ENCODE measurements at places on chromosomes 1 and 21.

GRCh38 chr21:45318556-45319404 is 31.1 kb upstream of the POFUT2 start:
- no peak for DNase-seq

DNA sequence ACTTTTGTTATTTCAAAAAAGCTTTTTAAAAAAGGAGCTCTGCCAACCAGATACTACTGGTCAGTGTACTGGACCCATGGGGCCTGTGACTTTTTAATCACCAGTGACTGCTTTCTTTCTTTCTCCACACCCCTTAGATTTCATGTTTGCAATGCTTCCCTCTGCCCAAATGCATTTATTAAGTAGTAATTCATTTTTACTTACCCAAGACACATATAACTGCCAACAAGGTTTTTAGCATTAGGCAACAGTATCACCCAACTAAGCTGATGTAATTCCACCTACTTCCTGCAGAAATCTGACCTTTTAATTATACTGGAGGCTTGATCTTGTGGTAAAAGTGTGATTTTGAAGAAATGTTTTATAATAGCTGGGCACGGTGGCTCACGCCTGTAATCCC is 12.5 kb downstream of the MECR start:
- no peak for DNase-seq

DNA sequence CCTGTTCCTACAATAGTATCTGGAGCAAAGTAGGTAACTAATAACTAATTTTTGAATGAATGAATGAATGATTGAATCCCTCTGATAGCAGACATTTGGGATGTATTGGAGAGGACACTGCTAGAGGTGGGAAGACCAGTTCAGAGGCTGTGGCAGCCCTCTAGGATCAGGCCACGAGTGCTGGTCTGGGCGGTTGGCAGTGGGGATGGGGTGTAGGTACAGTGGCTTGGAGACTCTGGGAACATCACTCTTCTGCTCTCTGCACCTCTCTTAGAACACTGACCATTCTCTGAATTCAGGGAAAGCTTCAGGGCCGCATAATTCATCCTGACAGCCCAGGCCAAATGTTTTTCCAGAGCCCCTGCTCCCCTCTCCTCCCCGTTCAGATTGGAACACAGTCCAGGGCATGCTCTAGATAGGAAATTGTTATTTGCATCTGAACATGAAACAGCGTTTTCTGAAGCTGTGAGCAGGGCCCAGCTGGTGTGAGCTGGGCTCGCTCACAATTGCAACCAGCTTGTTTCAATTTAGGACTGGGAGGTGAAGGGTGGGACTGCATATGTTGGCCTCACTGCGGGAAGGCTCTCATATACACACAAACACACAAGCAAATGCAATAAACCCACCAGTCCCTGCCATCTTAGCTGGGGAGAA is 253.1 kb upstream of the USP24 start:
- DNase-seq = no peak

- no peak for DNase-seq
Observed at GRCh38 chr1:209387969-209388329, 195.6 kb upstream of the CAMK1G start.

DNA sequence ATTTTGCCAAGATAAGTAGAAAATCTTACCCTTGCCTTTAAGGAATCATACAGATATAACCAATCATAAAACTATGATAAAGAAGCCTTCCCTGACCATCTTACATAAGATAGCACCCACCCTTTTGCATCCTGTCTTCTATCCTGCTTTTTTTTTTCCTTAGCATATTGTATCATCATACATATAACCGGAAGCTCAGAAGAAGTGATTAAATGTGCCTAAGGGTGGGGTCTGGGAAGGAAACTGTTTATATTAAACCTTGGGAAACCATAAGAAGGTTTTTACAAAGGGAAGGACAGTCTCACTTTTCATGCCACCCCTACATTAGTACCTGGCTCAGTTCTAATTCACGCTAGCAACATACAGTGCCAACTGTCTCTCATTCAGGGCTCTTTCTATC is 66.8 kb downstream of the LUZP1 start:
- DNase-seq = no peak

- DNase-seq = no peak
Observed at GRCh38 chr1:98453066-98453465, 208.5 kb upstream of the SNX7 start.

DNA sequence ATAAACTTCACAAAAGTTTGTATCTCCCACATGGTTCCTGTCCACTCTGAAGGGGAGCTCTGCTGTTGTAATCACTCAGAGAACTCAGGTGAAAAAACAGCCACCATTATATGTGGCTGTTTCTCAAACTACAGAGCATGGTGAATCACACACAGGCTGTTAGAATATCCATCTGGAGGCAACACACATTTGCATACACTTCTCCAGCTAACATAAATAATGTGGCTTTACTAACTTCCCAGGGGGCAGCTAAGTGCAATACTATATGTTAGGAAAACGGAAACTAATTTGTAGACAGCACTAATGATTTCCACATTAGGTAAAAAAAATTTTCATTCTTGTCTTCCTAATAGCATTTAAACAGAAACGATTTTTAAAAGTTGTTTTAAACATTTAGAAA is 49.3 kb downstream of the PTGFR start:
- DNase-seq = no peak

DNA sequence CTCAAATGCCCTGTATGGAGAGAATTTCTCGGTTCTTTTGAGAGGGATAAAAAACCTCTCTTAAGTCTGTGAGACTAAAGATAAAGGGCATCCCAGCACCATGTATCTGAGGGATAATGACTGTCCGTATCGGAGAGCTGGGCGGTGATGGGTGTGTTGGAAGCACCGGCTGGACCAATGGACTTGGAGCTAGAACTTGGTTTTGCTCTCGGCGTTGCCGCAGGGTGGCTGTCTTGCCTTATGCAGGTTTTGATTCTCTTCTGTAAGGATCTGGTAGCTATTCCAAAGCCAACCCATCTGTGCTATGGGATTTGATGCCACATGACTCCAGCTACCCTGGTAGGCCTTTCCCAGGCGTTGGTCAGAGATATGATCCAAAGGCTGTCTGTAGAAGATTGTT is 348.8 kb downstream of the KIF26B start:
- no peak for DNase-seq

GRCh38 chr1:119768778-119769177 is at the start of gene HMGCS2:
Gene HMGCS2, minus strand, starts transcription at chr1:119768905. Its CDS starts 61 bp downstream, at chr1:119768844.
- DNase-seq = no peak

GRCh38 chr21:17257784-17258183 is 255.1 kb upstream of the CXADR start:
- no peak for DNase-seq

GRCh38 chr1:67970088-67970487 is 80.3 kb downstream of the DIRAS3 start:
- no peak for DNase-seq

DNA sequence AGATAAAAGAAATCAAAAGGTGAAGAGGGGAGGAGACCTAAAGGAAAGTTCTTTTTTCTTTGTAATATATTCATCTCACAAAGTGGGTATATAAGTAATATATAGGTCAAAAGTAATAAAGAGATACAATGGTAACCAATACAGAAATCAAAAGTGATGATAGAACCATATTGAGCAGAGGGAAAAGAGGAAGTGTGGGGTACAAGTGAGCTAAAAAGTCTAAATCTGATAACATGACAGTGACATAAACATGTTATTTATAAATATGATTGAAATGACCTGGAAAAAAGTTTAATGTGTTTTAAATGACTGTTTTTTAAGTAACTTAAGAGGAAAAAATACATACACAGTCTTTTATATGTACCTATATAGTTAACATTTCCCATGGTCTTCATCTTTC is 70.5 kb downstream of the MRPL39 start:
- DNase-seq = no peak

DNA sequence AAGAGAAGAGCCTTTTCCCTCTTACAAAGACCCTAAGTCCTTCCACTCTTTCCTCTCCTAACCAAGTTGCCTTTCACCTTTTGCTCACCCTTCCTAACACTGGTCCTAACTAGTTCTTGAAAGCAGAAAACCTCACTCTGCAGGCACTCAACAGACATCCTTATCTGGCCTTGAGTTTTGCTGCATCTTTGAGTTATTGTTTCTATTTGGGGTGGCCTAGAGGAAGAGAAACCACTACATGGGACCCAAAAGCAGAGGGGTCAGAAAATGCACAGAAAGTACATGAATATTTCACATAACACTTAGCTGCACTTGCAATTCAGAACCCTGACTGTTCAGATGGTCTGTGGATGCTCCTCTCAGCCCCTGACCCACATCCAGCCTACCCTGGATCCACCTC is 178.3 kb upstream of the SYT6 start:
- DNase-seq = no peak

- DNase-seq = no peak
Observed at GRCh38 chr1:99992044-99992722, 22.4 kb downstream of the SLC35A3 start.

- DNase-seq = no peak
Observed at GRCh38 chr1:87814573-87814972, 485.9 kb downstream of the LMO4 start.

DNA sequence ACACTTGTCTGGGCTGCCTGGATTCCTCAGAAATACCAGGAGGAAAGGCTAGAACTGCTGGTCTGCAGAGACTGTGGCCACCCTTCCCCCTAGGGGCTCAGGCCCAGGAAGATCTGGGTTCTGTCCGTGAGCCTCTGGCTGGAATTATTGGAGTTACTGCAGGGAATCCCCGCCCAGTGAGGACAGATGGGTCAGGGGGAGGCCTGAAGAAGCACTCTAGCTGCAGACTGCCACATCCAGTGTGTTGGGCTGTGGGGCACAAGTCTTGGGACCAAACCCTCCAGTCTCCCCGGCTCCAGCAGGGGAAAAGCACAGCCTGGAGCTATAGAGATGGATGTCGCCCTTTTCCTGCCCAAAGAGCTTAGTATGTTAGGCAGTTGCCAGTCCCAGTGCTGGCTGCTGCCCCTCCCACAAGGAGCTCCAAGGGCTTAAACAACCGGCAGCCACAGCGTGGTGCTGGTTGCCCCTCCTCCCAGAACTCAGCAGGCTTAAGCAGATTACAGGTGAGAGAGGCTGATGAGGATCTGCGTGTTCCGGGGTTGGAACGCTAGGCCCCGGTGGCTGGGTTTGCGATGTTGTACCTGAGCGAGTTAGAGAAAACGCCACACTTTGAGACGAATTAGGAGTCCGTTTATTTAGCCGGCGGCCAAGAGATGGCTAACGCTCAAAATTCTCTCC is 255.5 kb upstream of the LRRC7 start:
- no peak for DNase-seq

- no peak for DNase-seq
Observed at GRCh38 chr1:78843111-78843510, 163.4 kb downstream of the ADGRL4 start.

GRCh38 chr1:68173283-68173935 is 58.9 kb downstream of the WLS start:
- DNase-seq = no peak

GRCh38 chr21:45363921-45364467 is 41.0 kb upstream of the COL18A1 start:
- DNase-seq = no peak

DNA sequence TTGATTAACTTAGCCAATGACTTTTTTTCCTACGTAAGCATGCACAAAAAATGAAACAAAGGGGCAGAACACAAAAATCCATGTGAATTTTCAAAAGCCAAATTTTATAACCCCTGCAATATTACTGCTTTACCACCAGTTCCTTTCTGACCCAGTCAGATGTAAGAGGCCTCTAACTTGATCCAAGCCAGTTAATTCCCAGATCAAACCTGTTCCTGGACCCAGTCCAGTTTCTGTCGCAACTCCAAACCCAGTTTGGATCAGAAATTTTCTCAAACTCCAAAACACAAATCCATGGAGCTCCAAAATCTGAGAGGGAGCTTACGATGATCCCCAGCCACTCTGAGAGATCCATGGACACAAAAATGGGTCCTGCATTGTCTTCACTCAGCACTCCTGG is 7.8 kb upstream of the ZYG11A start:
- DNase-seq = no peak

- no peak for DNase-seq
Observed at GRCh38 chr1:150720703-150721102, at the start of gene HORMAD1. Gene HORMAD1, minus strand, starts transcription at chr1:150720895. Its CDS starts 1,390 bp downstream, at chr1:150719505.

Data from activated CD8-positive, alpha-beta memory T cell treated with anti-CD3 and anti-CD28 coated beads for 48 hours (primary cell).